Glutamatergic neuron (in vitro differentiated cells): ENCODE measurements at places on chromosomes 11 and 22. TPM values are rescaled to one million over a fixed set of nuclear protein-coding genes. Genes with fewer than 3 reads are reported as not detected.

DNA sequence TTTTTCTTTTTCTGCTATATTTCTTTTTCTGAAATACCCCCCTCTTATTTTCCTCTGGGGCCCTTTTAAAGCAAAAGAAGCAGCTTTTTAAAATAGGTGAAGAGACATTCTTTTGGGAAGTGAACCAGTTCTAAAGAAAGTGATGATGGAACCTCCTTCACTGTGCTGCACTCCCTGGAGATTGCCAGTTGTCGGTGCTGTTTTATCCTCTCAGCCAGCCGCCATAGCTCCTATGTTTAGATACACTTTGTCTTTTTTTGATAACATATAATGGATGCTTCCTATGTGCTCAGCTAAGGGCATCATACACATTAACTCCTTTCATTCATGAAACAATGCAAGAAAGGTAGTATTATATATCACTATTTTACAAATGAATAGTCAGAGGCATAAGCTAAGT, 14.0 kb downstream of the CFAP300 start:
- DNase-seq, result no peak
- no peak overlapping the region for H3K27ac ChIP-seq
- H3K36me3 ChIP-seq, result no peaks in the 10 kb centered on the region

DNA sequence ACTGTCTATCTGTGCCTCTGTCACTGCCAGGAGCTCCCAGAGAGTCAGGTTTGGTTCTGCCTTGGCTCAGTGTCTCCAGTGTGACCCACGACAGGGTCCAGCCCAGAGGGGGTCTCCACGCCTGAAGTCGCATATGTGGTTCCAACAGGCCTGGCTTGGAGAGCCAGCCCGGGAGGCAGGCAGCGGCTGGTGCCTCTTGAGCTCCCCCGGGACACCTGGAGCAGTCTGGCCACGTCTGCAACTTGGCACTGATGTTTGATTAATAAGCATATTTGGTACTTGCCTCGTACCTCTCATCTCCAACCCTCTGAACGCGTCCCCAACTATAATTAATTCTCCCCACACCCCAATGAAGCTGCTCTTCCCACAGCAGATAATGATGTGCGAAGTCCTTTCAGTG, 31.7 kb upstream of the SHISAL1 start:
- H3K36me3 ChIP-seq, result no peaks in the 10 kb centered on the region
- H3K27ac ChIP-seq, result no peak overlapping the region
- H3K27me3 ChIP-seq, result peaks cover 4% of the 10 kb centered on the region
- no peak overlapping the region for H3K4me3 ChIP-seq
- no peak for DNase-seq

- H3K27ac ChIP-seq, result no peak overlapping the region
- H3K4me3 ChIP-seq, result no peak overlapping the region
- no peaks in the 10 kb centered on the region for H3K36me3 ChIP-seq
- peaks cover 3% of the 10 kb centered on the region for H3K27me3 ChIP-seq
Measured at GRCh38 chr22:46528121-46528610, 9.3 kb downstream of the CELSR1 start.

- DNase-seq, result peak; percentile 19
- no peaks in the 10 kb centered on the region for H3K4me1 ChIP-seq
- H3K4me3 ChIP-seq, result no peak overlapping the region
- H3K36me3 ChIP-seq, result peaks cover 36% of the 10 kb centered on the region
- peaks cover 6% of the 10 kb centered on the region for H3K27me3 ChIP-seq
Measured at GRCh38 chr11:112004389-112004788, 20.8 kb upstream of the DLAT start.

GRCh38 chr22:30208631-30209603, 37.6 kb downstream of the LIF start:
- H3K4me3 ChIP-seq, result no peak overlapping the region
- no peak overlapping the region for H3K27ac ChIP-seq
- H3K36me3 ChIP-seq, result no peaks in the 10 kb centered on the region
- no peak for DNase-seq
- H3K27me3 ChIP-seq, result peaks cover 3% of the 10 kb centered on the region

DNA sequence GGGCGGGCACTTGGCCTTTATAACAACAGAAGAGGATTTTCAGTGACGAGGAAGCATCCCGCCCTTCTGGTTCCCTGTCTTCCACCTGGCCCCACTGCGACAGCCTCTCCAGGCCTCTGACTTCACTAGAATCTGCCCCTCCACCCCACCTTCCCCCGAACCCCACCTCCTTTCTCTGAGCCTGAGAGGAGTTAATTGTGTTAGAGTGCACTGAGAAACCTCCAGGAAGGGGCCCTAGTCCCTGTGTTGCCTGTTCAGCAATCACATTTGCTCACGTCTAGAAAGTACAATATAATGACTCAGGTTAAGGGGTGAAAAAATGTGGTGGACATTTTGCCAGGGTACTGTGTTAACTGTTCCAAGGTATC, 38.8 kb downstream of the PTPRJ start:
- DNase-seq, result peak; percentile 24
- no peak overlapping the region for H3K27ac ChIP-seq
- no peak overlapping the region for H3K4me3 ChIP-seq
- H3K4me1 ChIP-seq, result peaks cover 10% of the 10 kb centered on the region
- H3K36me3 ChIP-seq, result no peaks in the 10 kb centered on the region

- H3K27me3 ChIP-seq, result no peaks in the 10 kb centered on the region
- peaks cover 7% of the 10 kb centered on the region for H3K4me1 ChIP-seq
- DNase-seq, result no peak
- no peak overlapping the region for H3K4me3 ChIP-seq
- H3K36me3 ChIP-seq, result peaks cover 1% of the 10 kb centered on the region
Measured at GRCh38 chr11:11701070-11701469, 79.3 kb upstream of the GALNT18 start.

DNA sequence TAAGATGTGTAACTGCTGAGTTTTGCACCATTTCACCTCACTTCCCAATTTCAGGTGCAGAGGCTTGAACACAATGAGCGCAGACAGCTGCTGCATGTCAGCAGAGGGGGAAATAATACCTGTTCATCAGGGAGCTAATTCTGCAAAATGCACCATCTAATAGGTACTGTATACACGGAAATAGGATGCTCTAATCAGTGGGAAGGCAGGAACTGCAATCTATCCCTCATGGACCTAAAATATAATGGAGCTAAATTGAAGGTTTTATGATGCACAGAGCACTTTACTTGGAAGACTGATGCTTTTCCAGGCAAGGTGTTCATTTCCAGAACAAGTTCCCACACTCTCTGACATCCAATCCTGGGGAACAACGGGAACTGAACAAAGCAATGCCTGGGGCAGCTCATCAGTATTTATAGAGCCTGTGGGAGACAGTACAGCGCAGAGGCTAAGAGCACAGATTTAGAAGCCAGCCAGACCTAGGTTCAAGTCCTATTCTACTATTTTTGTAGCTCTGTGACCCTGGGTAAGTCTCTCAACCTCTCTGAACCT, 78.5 kb downstream of the TENM4 start:
- no peak overlapping the region for H3K27ac ChIP-seq
- H3K36me3 ChIP-seq, result no peaks in the 10 kb centered on the region
- no peaks in the 10 kb centered on the region for H3K27me3 ChIP-seq
- DNase-seq, result no peak

GRCh38 chr11:115941044-115941443, 436.8 kb upstream of the CADM1 start:
- H3K4me3 ChIP-seq, result no peak overlapping the region
- peak overlapping the region; percentile 19 for H3K27ac ChIP-seq
- H3K4me1 ChIP-seq, result peaks cover 33% of the 10 kb centered on the region
- no peak for DNase-seq

GRCh38 chr11:32333320-32333991, 101.9 kb downstream of the WT1 start:
- no peak overlapping the region for H3K27ac ChIP-seq
- H3K4me3 ChIP-seq, result peak overlapping the region; percentile 81
- H3K27me3 ChIP-seq, result peaks cover 6% of the 10 kb centered on the region

- no peaks in the 10 kb centered on the region for H3K36me3 ChIP-seq
- H3K27me3 ChIP-seq, result peaks cover 4% of the 10 kb centered on the region
- no peak for DNase-seq
- no peak overlapping the region for H3K4me3 ChIP-seq
- no peak overlapping the region for H3K27ac ChIP-seq
Measured at GRCh38 chr22:38834991-38835390, 8.8 kb downstream of the NPTXR start.

GRCh38 chr11:129861702-129862522, 33.5 kb downstream of the NFRKB start:
- no peaks in the 10 kb centered on the region for H3K4me1 ChIP-seq
- H3K27ac ChIP-seq, result no peak overlapping the region
- no peak for DNase-seq
- no peaks in the 10 kb centered on the region for H3K36me3 ChIP-seq
- peaks cover 2% of the 10 kb centered on the region for H3K27me3 ChIP-seq

- no peak overlapping the region for H3K27ac ChIP-seq
- H3K36me3 ChIP-seq, result no peaks in the 10 kb centered on the region
- H3K27me3 ChIP-seq, result peaks cover 16% of the 10 kb centered on the region
Measured at GRCh38 chr22:44399906-44400762, 87.4 kb upstream of the SHISAL1 start.

- no peak for DNase-seq
- H3K27ac ChIP-seq, result no peak overlapping the region
- peaks cover 4% of the 10 kb centered on the region for H3K4me1 ChIP-seq
Measured at GRCh38 chr11:100574894-100575769, 112.0 kb upstream of the ARHGAP42 start.

DNA sequence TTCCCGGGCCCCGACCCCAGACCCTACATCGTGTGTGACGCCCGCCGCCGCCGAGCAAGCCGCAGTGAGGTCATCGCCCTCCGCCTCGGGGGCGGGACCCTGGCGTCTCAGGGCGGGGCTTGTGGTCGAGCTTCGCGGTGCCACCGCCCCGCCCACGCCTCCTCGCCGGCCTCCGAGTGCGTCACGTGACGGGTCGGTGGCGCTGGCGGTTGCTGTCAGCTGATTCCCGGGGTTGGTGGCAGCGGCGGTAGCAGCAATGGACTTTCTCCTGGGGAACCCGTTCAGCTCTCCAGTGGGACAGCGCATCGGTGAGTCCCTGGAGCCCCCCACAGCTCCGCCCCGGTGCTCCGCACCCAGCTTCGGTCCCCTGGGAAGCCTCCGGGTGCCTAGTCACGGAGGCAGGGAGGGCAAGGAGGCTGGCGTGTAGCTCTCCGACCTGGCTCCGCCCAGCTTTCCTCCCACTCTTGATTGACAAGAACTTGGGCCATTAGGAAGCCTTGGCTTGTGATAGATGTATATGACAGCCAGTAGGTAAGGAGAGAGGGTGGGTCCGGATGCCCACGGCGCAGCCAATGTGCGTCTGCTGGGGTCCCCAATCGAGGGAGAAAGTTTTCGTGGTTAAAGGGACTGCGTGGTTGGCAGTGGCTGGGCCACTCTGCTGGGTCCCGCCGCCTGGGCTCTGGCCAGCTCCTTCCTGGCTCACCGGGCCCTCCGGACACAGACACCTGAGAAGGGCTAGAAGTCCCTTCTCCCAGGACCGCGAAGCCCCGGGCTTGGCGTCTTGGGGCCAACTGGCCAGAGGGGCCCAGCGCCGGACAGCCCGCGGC, at the start of gene TOM1:
Gene TOM1 (plus strand): TSS at position 222 of the 827 bp plus-strand sequence. CDS start 35 bp downstream, at position 257.
- peaks cover 4% of the 10 kb centered on the region for H3K27me3 ChIP-seq
- H3K36me3 ChIP-seq, result no peaks in the 10 kb centered on the region
- H3K27ac ChIP-seq, result peak within 1 kb of the TSS; percentile 96

- no peaks in the 10 kb centered on the region for H3K27me3 ChIP-seq
- no peak overlapping the region for H3K4me3 ChIP-seq
- no peak overlapping the region for H3K27ac ChIP-seq
Measured at GRCh38 chr11:41660585-41660984, 201.1 kb upstream of the LRRC4C start.

DNA sequence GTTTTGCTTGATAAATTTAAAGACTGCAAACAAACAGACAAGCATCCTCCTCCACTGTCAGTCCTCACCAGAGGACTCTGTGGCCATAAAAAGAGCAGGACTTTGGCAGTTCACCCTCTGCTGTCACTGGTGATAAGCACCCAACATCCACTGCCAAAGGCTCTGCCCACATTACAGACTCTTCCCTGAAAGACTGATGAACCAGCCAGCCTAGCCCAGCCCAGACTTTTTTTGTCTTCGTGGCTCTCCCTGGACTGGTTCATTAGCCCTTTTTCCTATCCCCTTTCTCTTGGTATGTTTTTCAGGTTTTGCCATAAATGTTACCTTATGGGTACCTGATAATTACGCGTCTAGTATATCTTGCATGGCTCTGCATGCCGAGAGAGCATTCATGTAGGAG, 15.1 kb downstream of the ST14 start:
- H3K4me1 ChIP-seq, result peaks cover 6% of the 10 kb centered on the region
- no peak for DNase-seq
- peaks cover 6% of the 10 kb centered on the region for H3K27me3 ChIP-seq
- no peak overlapping the region for H3K27ac ChIP-seq
- H3K4me3 ChIP-seq, result no peak overlapping the region

DNA sequence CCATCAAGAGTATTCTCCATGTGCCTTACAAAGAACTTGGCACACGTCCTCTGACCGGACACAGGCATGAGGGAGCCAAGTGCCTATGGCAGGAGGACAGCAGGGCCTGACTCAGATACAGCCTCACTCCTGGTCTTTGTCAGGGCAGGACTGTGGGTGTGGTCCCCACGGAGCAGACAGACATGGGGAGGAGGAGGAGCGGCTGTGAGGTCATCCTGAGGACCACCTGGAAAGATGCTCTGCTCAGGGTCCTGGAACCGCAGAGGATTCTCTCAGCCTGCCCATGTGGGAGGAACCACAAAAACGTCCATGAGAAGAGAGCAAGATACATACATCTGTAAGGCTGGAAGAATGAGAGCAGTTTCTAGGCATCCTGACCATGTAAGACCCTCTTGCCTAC, 576.3 kb downstream of the BRD1 start:
- H3K27me3 ChIP-seq, result peaks cover 4% of the 10 kb centered on the region
- no peak overlapping the region for H3K27ac ChIP-seq

DNA sequence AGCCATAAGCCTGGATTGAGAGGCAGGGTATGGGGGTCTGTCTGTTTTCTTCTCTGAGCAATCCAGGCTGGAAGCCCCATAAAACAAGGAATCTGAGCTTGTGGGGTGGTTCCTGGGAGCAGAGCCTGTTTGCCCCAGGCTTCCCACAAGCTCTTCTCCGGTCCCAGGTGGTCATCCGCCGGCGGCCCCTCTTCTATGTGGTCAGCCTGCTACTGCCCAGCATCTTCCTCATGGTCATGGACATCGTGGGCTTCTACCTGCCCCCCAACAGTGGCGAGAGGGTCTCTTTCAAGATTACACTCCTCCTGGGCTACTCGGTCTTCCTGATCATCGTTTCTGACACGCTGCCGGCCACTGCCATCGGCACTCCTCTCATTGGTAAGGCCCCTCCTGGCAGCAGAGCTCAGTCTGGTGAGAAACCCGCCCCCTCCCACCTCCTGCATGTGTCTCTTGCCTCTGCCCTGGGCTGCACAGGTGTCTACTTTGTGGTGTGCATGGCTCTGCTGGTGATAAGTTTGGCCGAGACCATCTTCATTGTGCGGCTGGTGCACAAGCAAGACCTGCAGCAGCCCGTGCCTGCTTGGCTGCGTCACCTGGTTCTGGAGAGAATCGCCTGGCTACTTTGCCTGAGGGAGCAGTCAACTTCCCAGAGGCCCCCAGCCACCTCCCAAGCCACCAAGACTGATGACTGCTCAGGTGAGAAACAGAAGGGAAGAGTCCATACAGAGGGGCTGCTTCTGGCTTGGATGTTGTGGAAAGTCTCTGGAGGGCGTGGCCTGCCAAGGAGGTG, 11.6 kb downstream of the HTR3A start:
- H3K4me3 ChIP-seq, result no peak overlapping the region
- no peak overlapping the region for H3K27ac ChIP-seq
- no peaks in the 10 kb centered on the region for H3K4me1 ChIP-seq
- no peaks in the 10 kb centered on the region for H3K36me3 ChIP-seq

Gene C11orf87
- 0.27 TPM for total RNA-seq

Gene F2
- 0.29 TPM for total RNA-seq

Gene NDUFC2
- 221 TPM for total RNA-seq

Gene IGLL1
- not detected for total RNA-seq

Gene DMC1
- total RNA-seq, result 4.2 TPM

Gene OR2AG2
- 0.78 TPM for total RNA-seq

Gene FBLN1
- total RNA-seq, result 184 TPM
